ENCODE measurements at places on chromosomes 12 and 14.

- DNase-seq, result no peak
Measured at GRCh38 chr12:57133013-57133569, 4.8 kb downstream of the LRP1 start.

DNA sequence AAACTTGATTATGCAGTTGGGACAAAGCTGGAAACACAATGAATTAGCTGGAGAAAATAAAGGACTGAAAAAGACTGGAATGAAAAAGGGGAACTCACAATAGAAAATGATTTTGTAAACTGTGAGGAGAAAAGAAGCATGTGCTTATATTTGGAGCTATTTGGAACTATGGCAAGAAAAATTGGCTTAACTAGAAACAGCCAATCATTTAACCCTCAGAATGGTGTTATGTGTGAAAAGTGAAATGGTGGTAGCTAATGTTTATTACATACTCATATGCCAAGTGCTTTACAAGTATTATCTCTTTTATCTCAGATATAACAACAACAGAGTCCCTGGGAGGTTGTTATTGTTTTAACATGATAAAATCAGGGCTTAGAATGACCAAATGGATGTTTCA lies 583.1 kb upstream of the SEL1L start:
- DNase-seq, result no peak

GRCh38 chr12:58907391-58907790 lies 12.9 kb downstream of the LRIG3 start:
- DNase-seq, result no peak

GRCh38 chr12:25962932-25963525 lies 4.5 kb downstream of the RASSF8 start:
- no peak for DNase-seq

DNA sequence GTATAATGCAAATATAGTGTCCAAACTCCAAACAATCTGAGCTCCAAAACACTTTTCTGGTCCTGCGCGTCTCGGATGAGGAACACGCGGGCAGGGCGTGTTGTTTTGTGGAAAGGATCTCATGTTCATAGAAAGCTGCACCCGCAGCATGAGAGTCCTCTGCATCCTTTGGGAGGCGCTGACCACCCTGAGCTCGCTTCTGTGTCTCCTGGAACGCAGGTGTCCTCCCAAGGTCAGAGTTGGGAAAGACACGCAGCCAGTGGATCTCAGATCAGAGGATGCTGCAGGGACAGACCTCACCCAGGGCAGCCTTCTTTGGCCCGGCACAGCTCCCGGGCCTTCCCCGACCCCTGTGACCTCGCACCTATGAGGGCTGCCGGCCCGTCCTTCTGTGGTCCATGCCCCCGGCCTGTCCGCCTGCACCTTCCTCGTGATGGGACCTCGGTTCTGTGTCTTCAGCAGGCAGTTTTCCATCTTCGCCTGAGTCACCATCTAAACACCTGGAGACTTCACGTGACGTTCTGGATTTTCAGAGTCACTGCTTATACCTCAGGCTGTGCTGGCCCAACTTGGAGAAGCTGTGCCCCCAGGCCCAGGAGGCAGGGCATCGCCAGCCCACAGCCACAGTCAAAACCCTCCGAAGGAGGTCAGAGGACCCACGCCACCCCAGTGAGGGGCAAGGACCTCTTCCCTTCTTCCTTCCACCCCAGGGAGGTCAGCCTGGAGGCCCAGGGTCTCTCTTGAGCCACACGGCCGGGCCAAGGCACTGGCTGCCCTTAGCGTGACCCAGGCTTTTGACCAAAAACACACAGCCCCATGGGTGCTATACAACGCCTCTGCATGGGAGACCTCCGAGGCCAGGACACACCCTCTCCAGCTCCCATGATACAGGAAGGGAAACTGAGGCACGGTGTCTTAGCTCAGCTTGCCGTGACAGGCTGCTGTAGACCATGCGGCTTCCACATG lies 25.9 kb downstream of the MMP17 start:
- DNase-seq, result no peak

DNA sequence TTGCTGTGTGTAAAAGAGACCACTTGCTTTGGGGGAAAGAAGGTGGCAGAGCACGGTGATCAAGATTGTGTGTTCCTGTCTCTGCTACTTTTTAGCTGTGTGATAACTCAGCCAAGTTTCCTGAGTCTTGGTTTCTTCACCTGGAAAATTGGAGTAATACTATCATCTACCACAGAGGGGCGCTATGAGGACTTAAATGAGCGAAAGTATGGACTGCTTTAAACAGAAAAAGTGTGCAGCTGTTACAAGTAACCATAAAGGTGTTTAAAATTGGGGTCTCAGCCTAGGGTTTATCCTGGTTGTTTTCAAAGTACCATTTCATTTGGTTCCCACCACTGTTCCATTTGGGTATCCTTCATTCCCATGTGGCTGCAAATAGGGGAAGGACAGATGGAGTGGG lies 65.9 kb upstream of the WSCD2 start:
- DNase-seq, result no peak

DNA sequence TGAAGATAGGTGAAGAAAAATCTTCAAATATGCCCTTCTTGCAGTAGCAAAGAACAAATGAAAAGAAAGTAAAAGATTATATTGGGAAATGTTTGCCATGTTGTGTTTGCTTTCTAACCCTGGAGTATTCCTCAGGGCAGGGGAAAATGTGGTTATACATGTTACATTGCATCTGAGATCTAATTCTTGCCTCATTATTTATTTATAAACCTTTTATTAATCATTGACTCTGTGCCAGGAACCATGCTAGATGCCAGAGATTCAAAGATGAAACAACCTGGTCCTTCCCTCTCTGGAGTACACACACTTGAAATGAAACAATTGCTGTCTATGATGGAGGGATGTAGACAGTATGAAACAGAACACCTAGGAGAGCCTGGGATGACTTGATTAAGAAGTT lies 128.1 kb upstream of the HMGA2 start:
- no peak for DNase-seq

GRCh38 chr12:82473111-82473754 lies 114.9 kb downstream of the METTL25 start:
- no peak for DNase-seq

- no peak for DNase-seq
Measured at GRCh38 chr14:23351681-23352505, 794 bp downstream of the SLC22A17 start.

GRCh38 chr14:88322504-88323085 lies 474 bp downstream of the KCNK10 start:
- DNase-seq, result no peak

- DNase-seq, result no peak
Measured at GRCh38 chr12:123396543-123396942, 12.6 kb downstream of the KMT5A start.
